SW480 (cell line): ENCODE measurements at places on chromosomes 13 and 19.
A peak's percentile ranks its signal among the peaks of the same experiment; 100 is the strongest.

GRCh38 chr13:48000559-48001113 is 437 bp downstream of the SUCLA2 start:
- peak; percentile 30 for DNase-seq

- no peak for DNase-seq
Observed at GRCh38 chr13:21348488-21349120, 110.5 kb downstream of the ZDHHC20 start.

- no peak for DNase-seq
Observed at GRCh38 chr13:90757127-90757680, 590.3 kb upstream of the MIR17HG start.

GRCh38 chr19:16340092-16340491 is 15.5 kb downstream of the KLF2 start:
- no peak for DNase-seq

DNA sequence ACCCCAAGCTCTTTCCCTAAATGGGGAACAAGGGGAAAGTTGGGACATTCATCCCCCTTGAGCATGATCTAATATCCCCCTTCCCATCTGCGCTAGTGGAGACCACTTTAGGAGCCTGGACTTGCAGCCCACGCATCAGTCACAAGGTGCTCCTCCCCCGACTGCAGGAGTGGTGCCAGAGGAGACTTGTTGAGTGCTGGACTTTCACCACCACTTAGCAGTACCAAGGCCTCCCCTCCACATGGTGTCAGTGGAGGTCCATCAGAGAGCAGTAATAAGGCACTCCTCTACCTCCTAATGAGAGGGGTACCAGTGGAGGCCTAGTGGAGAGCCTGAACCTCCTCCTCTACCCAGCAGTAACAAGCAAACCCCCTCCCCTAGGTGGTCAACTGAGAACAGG is 22.5 kb downstream of the CAB39L start:
- no peak for DNase-seq

GRCh38 chr13:24899601-24900000 is 135.6 kb downstream of the RNF17 start:
- DNase-seq = no peak

DNA sequence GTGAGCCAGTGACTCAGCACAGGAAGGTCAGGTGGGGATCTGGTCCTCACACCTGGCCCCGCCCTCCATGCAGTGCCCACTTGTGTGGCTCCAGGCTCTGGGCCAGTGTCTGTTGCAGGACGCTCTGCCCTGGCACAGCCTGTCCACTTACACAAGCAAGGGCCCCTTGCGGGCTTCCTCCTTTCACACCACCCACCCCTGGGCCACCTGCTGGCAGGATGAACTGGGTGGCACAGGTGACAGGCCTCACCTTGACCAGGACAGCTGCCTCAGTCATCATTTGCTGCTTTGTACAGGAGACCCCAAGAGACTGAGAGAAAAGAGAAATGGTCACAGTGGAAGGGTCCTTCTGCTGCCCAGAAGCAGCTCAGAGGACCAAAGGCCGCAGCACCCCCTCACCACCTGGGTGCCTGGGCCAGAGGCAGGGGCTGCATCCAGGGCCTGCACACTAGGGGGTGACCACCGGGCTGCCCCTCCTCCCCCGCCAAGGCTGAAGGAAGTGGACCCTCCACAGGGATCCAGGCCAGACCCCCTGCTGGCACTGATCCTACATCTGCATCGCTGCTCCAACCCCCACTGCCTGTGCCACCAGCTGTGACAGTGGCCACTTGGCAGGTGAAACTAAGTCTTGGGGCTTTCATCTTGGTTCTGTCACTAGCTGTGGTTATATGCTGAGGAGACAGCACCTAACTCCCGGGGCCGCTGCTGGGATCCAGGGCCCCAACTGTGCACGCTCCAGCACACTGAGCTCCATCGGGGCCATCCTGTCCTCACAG is 110.3 kb downstream of the TUBA3C start:
- no peak for DNase-seq

- no peak for DNase-seq
Observed at GRCh38 chr13:113179374-113180230, 21.2 kb downstream of the PROZ start.

GRCh38 chr13:58376775-58377174 is 745.2 kb downstream of the PCDH17 start:
- DNase-seq = no peak

DNA sequence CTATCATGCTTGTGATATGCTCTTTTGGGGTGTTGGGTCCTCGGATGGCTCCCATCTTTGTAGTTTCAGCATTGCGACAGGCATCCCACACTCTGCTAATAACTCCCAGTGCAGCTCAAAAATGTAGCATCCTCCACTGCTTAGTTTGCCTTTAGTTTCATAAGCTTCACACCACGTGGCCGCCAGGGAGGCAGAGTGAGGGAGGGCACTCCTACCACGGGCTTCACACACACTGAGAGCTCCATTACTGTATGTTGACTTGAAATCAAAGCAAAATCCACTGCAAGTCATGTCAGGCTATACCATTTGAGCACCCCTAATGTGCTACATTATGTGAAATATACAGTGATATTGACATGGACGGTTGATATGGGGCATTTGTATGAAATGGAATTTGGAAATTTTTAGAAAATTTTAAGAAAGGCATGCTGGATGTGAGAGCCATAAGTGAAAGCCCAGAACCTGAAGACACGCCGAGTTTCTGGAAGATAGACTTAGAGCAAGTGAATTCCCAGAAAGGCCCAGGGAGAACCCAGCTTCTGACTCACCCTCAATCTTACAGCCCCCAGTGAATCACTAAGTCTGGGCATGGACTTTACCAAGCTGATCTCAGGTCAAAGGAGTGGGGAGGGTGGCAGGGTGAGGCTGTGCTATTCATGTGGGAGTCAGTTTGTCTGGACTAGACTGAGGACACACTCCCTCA is 94.1 kb downstream of the HSPH1 start:
- no peak for DNase-seq

- DNase-seq = no peak
Observed at GRCh38 chr13:110518571-110518970, 43.0 kb downstream of the RAB20 start.

DNA sequence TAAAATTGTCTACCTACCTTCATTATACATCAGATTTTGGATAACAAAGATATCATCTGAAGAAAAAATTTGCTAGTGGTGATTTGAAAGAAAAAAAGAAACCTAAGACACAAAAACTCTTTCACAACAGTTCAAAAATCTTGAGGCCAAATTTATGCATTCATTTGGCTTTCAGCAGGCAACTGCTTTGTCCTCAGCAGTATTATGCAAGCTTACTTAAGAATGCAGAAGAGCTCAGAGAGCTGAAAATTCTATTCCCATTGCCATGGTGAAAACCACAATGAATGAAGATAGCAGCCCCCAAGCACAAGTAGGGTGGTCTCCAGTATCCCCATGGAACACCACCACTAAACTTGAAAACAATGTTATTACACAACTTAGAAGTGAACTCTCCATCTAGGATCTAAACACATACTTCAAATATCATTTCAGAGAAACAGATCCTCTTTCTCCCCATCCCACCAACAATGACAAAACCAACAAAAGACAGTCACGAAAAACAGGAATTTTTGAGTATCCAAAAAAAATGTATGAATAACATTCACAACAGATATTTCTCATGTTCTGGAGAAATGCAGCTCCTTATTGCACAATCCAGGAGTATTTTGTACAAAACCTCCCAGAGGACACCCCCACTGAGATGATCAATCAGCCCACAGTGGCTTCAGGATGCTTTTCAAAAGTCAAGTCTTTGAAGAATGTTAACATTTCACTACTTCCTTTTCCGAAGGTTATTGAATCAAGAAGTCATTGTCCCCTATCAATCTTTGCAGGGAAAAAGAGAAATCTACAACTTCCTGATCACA is 192.7 kb downstream of the LHFPL6 start:
- DNase-seq = no peak

DNA sequence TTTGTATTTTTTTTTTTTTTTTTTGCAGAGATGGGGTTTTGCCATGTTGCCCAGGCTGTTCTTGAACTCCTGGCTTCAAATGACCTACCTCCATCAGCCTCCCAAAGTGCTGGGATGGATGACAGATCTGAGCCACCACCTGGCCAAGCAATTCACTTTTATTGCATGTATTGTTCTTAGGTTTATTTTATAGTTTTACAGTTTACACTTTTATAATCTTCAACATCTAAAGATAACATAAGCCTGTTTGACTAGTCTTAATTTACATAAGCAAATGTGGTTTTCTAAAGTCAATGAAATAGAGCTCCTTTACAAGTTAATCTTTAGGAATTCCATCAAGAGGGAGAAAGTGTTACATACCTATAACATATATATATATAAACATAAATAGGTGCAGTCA is 9.5 kb upstream of the MPV17L2 start:
- DNase-seq = no peak

DNA sequence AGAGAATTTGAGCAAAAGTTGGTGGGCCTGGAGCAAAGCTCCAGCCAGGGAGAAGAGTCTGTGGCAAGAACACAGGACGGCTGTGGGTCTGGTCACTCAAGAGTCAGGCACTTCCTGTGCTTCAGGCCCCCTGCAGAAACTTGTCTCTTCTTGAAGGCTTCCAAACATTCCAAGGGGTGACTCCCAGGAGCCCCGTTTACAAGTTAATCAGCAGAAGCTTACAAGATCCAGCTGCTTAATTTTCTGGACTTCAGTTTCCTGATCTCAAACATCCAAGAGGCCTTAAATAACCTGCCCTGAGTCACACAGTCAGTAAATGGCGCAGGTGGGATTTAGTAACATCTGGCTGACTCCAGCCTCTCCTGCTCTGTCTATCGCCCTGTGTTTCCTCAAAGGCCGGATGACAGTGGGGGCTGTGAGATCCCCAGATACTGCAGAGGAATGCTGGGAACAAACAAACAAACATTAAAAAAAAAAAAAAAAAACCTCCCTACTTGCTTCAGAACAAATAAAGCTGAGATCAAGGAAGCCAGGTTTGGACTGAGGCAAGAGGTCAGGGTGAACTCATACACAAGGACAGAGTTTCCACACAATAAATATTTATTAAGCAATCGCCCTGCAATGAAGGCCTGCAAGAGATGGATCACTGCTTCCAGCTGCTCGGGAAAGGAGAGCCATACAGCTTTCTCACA is 175.4 kb upstream of the RFC3 start:
- DNase-seq = no peak

GRCh38 chr19:5889288-5889971 is 14.2 kb downstream of the NDUFA11 start:
- no peak for DNase-seq

- DNase-seq = no peak
Observed at GRCh38 chr19:2731181-2731995, 8.4 kb downstream of the SLC39A3 start.

- DNase-seq = no peak
Observed at GRCh38 chr19:17103177-17103576, 27.6 kb downstream of the MYO9B start.

DNA sequence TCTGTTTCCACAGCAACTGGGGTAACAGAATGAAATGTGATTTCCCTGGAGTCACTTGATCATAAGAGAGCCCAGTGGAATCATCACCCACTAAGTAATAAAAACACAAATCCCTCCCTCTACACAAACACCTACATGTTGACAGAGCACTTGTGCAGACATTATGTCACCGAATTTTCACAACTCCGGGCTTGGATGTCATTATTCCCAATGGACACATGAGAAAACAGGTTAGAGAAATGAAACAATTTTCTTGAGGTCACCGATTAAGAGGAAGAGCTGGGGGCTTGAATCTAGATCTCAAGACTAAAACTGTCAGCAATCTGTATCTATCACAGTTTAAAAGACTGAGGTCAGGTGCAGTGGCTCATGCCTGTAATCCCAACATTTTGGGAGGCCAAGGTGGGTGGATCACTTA is 3.1 kb downstream of the XRCC1 start:
- DNase-seq = no peak

GRCh38 chr13:98181111-98181815 is 4.2 kb upstream of the RNF113B start:
- no peak for DNase-seq

DNA sequence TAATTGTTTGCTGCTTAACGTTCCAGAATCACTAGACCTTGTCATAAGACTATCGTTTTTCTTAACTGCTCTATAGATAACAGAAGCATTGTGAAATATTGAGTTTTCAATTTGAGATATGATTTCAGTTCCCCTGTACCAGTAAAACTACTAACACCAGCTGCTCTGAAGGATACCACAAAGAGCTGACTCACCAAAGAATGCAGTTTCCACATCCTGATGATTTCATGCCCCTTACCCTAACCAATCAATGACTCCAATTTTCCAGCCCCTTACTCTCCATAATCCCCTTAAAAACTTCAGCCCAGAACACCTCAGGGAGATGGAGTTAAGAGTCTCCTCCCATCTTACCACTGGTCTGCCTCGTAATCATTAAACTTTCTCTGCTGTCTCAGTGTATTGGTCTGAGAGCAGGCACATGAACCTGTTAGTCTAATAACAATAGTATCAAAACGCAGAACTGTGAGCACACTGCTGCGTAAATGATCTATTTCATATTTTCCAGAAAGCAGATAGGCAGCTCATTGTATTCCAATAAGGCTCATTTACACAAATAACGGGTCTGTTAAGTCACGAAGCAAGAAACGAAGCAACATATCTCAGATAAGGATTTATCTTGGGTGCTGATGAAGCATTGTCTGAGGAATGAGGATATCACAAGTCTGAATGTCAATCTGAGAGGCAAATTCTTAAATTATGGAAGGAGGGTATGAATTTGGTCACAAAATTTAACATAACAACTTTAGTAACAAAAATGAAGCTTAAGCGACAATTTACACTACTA is 14.1 kb upstream of the CCNA1 start:
- peak; percentile 16 for DNase-seq

GRCh38 chr19:16325161-16325527 is 518 bp downstream of the KLF2 start:
- DNase-seq = no peak

GRCh38 chr19:46499692-46500091 is 4.0 kb upstream of the PNMA8B start:
- no peak for DNase-seq

- DNase-seq = no peak
Observed at GRCh38 chr19:42042455-42043170, 27.4 kb downstream of the GRIK5 start.

DNA sequence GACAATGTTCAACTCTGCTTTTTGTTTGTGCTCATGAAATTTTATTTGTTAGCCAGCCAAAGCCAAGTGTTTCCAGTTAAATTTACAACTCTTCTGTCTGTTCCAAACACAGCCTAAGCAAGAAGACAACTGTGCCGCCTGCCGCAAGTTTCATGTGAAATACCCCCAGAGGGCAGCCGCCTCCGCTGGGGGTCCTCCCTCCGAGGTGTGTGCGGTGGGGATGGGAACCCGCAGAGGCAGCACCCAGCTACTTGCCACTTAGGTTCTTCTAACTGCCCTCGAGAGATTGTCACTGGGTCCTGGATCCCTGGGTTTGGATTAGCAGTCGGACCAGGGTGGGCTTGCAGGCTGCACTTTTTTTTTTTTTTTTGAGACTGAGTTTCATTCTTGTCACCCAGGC is 28.5 kb downstream of the ATP11A start:
- DNase-seq = no peak
